ENCODE measurements at places on chromosomes 2 and 18. TPM values are rescaled to one million over a fixed set of nuclear protein-coding genes. Genes with fewer than 3 reads are reported as not detected.

The MAT2A gene
- 376 TPM for total RNA-seq

The TLX2 gene
- not detected for total RNA-seq

The PLCL1 gene
- 8.9 TPM for total RNA-seq

The NLRC4 gene
- 0.07 TPM for total RNA-seq

- DNase-seq: no peak
- no peaks in the 10 kb centered on the region for H3K4me1 ChIP-seq
- H3K27ac ChIP-seq: no peak overlapping the region
- H3K27me3 ChIP-seq: peaks cover 10% of the 10 kb centered on the region
- no peaks in the 10 kb centered on the region for H3K36me3 ChIP-seq
These were observed 23.2 kb upstream of the GORASP2 start for GRCh38 chr2:170905864-170906263.

DNA sequence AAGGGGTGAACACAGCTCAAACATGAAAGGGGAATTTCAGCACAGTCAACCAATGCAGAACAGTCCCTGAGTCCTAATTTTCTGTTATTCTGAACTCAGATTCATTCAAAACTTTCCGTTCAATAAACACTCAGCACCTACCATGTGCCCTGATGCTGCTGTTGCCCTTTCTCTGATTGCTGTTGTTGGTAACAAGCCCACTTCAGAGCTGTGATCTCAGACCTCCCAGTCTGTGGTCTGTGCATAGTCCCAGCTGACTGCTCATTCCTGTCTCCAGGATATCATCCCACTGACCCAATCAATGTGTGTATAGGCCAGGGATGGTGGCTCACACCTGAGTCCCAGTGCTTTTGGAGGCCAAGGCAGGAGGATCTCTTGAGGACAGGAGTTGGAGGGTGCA lies 82.7 kb upstream of the SLC35G4 start:
- H3K36me3 ChIP-seq: no peaks in the 10 kb centered on the region
- no peaks in the 10 kb centered on the region for H3K4me1 ChIP-seq
- no peak overlapping the region for H3K27ac ChIP-seq
- DNase-seq: no peak

GRCh38 chr2:38907743-38908562 lies 18.3 kb downstream of the ARHGEF33 start:
- no peak for DNase-seq
- no peak overlapping the region for H3K4me3 ChIP-seq
- H3K36me3 ChIP-seq: no peaks in the 10 kb centered on the region
- H3K27me3 ChIP-seq: no peaks in the 10 kb centered on the region
- H3K27ac ChIP-seq: no peak overlapping the region
- no peaks in the 10 kb centered on the region for H3K4me1 ChIP-seq

GRCh38 chr2:186105016-186105724 lies 366.6 kb downstream of the FSIP2 start:
- no peaks in the 10 kb centered on the region for H3K36me3 ChIP-seq
- no peak overlapping the region for H3K27ac ChIP-seq
- no peaks in the 10 kb centered on the region for H3K4me1 ChIP-seq
- H3K27me3 ChIP-seq: no peaks in the 10 kb centered on the region

DNA sequence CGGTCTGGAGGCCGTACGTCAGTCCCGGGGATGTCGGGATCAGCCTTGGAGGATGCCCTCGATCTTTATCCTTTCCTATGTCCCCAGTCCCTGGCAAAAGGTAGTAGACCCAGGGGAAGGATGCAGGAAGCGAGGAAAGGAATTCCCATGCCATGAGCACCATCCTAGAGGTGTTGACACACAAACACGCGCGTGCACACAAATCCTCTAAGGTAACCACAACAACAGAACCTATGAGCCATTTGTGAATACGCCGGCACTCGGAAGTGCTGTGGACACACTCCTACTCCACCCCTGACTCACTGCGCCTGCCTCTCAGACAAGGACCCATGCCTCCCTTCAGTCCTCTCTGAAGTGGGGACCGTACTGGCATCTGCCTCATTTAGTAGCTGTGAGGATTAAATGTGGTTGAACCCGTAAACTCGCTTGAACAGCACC lies 11.3 kb upstream of the MLPH start:
- DNase-seq: no peak
- peaks cover 22% of the 10 kb centered on the region for H3K27me3 ChIP-seq
- H3K36me3 ChIP-seq: no peaks in the 10 kb centered on the region
- H3K4me1 ChIP-seq: peaks cover 17% of the 10 kb centered on the region

DNA sequence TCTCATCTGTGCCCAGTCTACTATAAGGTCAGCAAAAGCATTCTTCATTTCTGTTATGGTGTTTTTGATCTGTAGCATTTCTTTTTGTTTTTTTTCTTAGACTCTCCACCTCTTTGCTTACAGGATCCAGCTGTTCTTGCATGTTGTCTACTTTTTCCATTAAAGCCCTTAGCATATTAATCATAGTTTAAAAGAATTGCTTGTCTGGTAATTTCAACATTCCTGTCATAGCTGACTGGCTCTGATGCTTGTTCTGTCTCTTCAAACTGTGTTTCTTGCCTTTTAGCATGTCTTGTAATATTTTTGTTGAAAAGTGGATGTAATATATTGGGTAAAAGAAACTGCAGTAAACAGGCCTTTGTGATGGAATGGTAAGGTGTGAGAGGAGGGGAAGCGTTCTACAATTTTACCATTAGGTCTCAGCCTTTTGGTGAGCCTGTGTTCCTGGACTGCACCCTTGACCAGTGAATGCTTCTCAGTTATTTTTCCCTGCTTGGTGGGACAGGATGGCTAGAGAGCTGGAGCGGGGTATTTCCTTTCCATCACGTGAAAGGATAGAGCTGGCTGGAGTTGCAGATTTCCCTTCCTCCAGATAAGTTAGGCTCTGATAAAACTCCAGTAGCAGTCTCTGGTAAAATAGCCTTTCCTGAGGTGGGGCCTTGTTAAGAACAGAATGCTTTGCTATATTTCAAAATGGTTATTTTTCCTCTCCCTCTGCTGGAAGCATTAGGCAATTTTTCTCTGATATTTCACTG lies 65.4 kb downstream of the PLA2R1 start:
- H3K27me3 ChIP-seq: no peaks in the 10 kb centered on the region
- no peaks in the 10 kb centered on the region for H3K36me3 ChIP-seq
- no peaks in the 10 kb centered on the region for H3K4me1 ChIP-seq

DNA sequence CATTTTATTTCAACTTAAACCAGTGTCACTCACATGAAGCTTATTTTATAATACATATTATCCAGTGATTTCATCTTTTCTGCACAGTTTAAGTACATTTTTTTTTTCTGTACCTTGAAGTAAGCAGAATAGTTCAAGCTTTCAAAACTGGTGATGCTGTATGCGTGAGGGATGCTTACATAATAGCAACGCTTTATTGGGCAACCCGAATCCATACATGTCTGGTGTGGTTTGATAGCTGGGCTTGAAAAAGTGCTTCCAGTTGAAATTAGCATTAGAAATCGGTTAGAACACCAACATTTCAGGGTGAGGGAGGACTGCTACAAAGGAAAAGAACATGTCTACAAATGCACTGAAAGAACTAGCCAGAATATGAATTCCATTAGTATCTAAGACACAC lies 117.4 kb downstream of the MBP start:
- no peak overlapping the region for H3K27ac ChIP-seq
- H3K36me3 ChIP-seq: no peaks in the 10 kb centered on the region
- H3K4me1 ChIP-seq: no peaks in the 10 kb centered on the region
- no peak overlapping the region for H3K4me3 ChIP-seq
- H3K27me3 ChIP-seq: peaks cover 30% of the 10 kb centered on the region

GRCh38 chr2:68943581-68944568 lies 8.8 kb downstream of the GKN2 start:
- 0 out of 2 replicates have a peak, but pooled peaks cover 3% of the 10 kb centered on the region for H3K27me3 ChIP-seq
- no peak overlapping the region for H3K4me3 ChIP-seq
- peak; percentile 30 for DNase-seq
- no peak overlapping the region for H3K27ac ChIP-seq
- no peaks in the 10 kb centered on the region for H3K4me1 ChIP-seq

GRCh38 chr2:15058015-15058720 lies 425.7 kb downstream of the LRATD1 start:
- DNase-seq: peak; percentile 48
- H3K27ac ChIP-seq: no peak overlapping the region
- H3K4me3 ChIP-seq: no peak overlapping the region
- no peaks in the 10 kb centered on the region for H3K36me3 ChIP-seq
- no peaks in the 10 kb centered on the region for H3K4me1 ChIP-seq

- peaks cover 13% of the 10 kb centered on the region for H3K4me1 ChIP-seq
- H3K4me3 ChIP-seq: no peak overlapping the region
- H3K27ac ChIP-seq: no peak overlapping the region
- no peaks in the 10 kb centered on the region for H3K27me3 ChIP-seq
- H3K36me3 ChIP-seq: no peaks in the 10 kb centered on the region
- peak; percentile 60 for DNase-seq
These were observed 92.4 kb downstream of the SOCS6 start for GRCh38 chr18:70380915-70381896.

GRCh38 chr2:110853516-110853915 lies 121.1 kb downstream of the ACOXL start:
- peaks cover 40% of the 10 kb centered on the region for H3K27me3 ChIP-seq
- no peaks in the 10 kb centered on the region for H3K4me1 ChIP-seq
- H3K4me3 ChIP-seq: no peak overlapping the region
- peak; percentile 35 for DNase-seq

DNA sequence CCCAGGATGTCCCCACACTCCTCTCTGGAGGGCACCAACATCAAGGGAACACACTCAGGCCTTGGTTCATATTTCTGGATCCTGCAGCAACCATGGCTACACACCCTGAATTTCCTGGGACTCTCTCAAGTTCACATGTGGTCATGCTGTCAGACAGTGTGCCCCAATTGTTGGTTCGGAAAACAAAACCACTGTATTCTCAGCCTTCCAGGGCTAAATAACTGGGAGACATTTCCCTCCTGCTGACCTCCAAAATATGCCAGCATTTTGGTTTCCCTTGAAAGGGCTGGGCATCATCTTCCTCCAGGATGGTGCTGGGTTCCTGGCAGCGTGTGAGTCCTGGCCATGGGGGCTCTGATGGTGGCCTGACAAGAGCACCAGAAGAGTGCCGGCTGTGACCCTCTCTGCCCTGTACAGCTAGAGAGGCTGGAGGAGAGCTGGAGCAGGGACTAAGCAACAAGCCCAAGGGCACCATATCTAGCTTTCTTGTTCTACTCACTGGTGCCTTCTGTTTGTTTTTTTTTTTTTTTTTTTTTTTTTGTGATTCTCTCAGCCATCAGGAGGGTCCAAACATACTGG lies 37.5 kb upstream of the WIPF1 start:
- H3K4me1 ChIP-seq: peaks cover 27% of the 10 kb centered on the region
- no peaks in the 10 kb centered on the region for H3K36me3 ChIP-seq

DNA sequence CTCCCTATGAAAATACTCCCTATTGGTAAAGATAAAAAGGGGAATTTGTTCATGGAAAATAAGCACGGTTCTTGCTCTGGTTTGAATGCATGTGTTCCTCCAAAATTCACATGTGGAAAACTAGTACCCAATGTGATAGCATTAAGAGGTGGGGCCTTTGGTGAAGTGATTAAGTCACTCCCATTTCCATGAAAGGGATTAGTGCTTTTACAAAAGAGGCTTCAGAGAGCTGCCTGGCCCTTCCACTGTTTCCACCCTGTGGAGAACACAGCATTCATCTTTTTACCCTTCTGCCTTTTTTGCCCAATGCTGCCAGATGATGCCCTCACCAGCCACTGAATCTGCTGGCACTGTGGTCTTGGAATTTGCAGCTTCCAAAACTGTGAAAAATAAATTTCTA lies 666.8 kb downstream of the ARHGAP15 start:
- no peaks in the 10 kb centered on the region for H3K36me3 ChIP-seq
- H3K27me3 ChIP-seq: no peaks in the 10 kb centered on the region
- H3K4me1 ChIP-seq: no peaks in the 10 kb centered on the region
- no peak overlapping the region for H3K4me3 ChIP-seq
- DNase-seq: no peak

DNA sequence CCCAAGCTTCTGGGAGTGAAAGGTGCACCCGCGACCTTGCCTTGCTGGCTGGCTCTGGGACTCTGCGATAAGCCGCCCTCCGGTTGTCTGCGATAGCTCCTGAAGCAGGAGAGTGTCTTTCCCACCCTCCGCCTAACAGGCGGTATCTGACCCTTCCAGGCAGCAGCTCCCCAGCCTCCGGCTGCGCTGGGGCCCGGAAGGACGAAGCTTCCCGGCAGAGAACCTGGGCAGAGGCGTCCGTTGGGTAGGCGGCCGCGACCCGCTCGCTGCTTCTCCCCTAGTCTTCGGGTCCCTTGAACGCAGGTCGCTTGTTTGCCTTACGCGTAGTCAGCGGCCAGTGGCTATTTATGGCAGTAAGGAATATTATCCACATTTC lies 446 bp upstream of the RHBDD1 start:
- H3K4me3 ChIP-seq: peak overlapping the region; percentile 75
- peaks cover 11% of the 10 kb centered on the region for H3K36me3 ChIP-seq
- DNase-seq: peak; percentile 76
- peaks cover 5% of the 10 kb centered on the region for H3K4me1 ChIP-seq

DNA sequence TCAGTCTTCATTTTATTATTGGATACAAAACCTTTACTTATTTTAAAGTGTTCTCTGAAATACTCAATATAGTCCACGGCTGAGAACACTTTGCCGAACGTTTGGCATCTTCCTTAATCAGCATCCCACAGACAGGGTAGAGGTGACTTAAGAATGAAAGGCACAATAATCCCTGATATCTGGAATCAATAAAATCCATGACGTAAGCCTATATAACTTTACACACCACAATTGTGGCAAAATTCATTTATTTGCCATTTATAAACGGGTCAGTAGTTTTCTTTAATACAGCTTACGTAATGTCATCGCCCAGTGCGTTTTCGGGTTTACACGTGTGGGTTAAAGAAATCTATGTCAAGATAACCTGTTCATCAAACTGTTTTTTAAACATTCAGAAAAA lies 1.3 kb downstream of the MGAT4A start:
- no peak overlapping the region for H3K4me3 ChIP-seq
- DNase-seq: no peak
- no peaks in the 10 kb centered on the region for H3K4me1 ChIP-seq
- no peaks in the 10 kb centered on the region for H3K36me3 ChIP-seq
- no peak overlapping the region for H3K27ac ChIP-seq
- peaks cover 18% of the 10 kb centered on the region for H3K27me3 ChIP-seq

- H3K27ac ChIP-seq: no peak overlapping the region
- H3K4me1 ChIP-seq: peaks cover 11% of the 10 kb centered on the region
- H3K4me3 ChIP-seq: no peak overlapping the region
- no peak for DNase-seq
- no peaks in the 10 kb centered on the region for H3K27me3 ChIP-seq
These were observed 20.1 kb upstream of the SLC20A1 start for GRCh38 chr2:112625474-112626114.

- no peak overlapping the region for H3K27ac ChIP-seq
- no peaks in the 10 kb centered on the region for H3K27me3 ChIP-seq
- no peaks in the 10 kb centered on the region for H3K36me3 ChIP-seq
These were observed 16.1 kb upstream of the OTOS start for GRCh38 chr2:240156435-240157146.

- peaks cover 30% of the 10 kb centered on the region for H3K27me3 ChIP-seq
- no peak overlapping the region for H3K27ac ChIP-seq
- no peaks in the 10 kb centered on the region for H3K4me1 ChIP-seq
- H3K36me3 ChIP-seq: no peaks in the 10 kb centered on the region
These were observed 29.8 kb upstream of the TNS1 start for GRCh38 chr2:218032336-218033171.

GRCh38 chr2:195279840-195280427 lies 377.1 kb upstream of the SLC39A10 start:
- H3K36me3 ChIP-seq: no peaks in the 10 kb centered on the region
- H3K27ac ChIP-seq: no peak overlapping the region
- DNase-seq: no peak
- no peak overlapping the region for H3K4me3 ChIP-seq

- DNase-seq: peak; percentile 71
- H3K4me1 ChIP-seq: no peaks in the 10 kb centered on the region
- peaks cover 39% of the 10 kb centered on the region for H3K27me3 ChIP-seq
- no peaks in the 10 kb centered on the region for H3K36me3 ChIP-seq
These were observed 26.8 kb downstream of the MPHOSPH10 start for GRCh38 chr2:71157124-71157793.

GRCh38 chr18:51514128-51514527 lies 316.6 kb upstream of the MEX3C start:
- H3K27me3 ChIP-seq: no peaks in the 10 kb centered on the region
- no peaks in the 10 kb centered on the region for H3K4me1 ChIP-seq
- H3K36me3 ChIP-seq: no peaks in the 10 kb centered on the region
- no peak overlapping the region for H3K4me3 ChIP-seq
- DNase-seq: no peak
- no peak overlapping the region for H3K27ac ChIP-seq

Measured in K562 (cell line).